AG04450 (cell line): ENCODE measurements at places on chromosomes 12 and 14. TPM values are rescaled to one million over a fixed set of nuclear protein-coding genes. Genes with fewer than 3 reads are reported as not detected.

DNA sequence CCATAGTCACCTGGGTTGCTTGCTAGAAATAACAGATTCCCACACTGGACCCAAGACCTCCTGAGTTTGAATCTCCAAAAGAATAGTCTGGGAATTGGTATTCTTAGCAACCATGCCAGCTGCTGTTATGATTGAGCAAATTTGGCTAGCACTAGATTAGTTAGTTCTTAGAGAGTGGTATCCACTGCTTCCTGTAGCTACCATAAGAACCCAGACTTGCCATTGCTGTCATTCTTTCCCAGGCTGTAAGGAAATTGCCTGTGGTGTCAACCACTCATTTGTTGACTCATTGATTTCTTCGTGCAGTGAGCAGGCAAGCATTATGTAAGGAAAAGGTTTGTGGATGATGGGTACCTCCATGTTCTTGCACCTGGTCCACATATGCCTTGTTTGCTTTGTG lies 201.8 kb upstream of the RGS6 start:
- no peak for DNase-seq

RBMS2 gene
- polyA plus RNA-seq, result 96.4 and 117 TPM in 2 replicates

- no peak for DNase-seq
Observed at GRCh38 chr12:128702371-128702770, 121.4 kb downstream of the SLC15A4 start.

DNA sequence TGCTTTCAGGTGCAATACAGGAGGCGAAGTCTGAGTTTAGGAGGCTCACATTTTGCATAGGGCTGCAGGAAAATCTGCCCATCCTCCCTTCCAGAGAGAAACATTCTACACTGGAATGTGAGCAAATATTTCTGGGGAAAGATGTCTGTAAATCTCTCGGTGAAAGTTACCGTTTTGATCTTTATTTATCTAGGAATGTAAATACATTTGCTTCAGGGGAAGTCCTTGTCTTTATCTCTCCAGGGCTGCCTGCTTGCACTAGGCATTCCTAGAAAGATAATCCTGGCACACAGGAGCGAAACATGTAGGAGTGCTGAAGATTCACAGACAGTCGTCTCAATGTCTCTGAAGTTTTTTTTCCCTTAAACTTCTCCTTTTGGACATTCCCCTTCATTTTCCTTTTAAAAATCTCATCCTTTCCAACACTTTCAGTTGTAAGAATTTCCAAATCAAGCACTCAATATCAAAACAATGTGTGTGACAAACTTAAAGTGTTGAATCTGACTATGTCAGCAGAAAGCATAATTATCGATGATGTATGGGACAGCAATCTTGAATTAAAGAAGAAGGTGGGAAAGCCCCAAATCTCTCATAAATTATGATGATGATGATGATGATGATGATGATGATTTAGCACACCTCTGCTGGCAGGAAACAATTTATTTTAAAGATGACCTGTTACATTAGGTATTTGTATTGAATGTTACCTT lies 113.4 kb upstream of the RESF1 start:
- no peak for DNase-seq

KRT86 gene
- 0.04 TPM in 1 of 2 replicates, not detected in the other for polyA plus RNA-seq

PHETA1 gene
- polyA plus RNA-seq, result 3.5 TPM in 2 replicates

GRCh38 chr14:66009089-66009488 lies 477.1 kb upstream of the CCDC196 start:
- no peak for DNase-seq

TAS2R50 gene
- 0.21 and 0.24 TPM in 2 replicates for polyA plus RNA-seq

DNA sequence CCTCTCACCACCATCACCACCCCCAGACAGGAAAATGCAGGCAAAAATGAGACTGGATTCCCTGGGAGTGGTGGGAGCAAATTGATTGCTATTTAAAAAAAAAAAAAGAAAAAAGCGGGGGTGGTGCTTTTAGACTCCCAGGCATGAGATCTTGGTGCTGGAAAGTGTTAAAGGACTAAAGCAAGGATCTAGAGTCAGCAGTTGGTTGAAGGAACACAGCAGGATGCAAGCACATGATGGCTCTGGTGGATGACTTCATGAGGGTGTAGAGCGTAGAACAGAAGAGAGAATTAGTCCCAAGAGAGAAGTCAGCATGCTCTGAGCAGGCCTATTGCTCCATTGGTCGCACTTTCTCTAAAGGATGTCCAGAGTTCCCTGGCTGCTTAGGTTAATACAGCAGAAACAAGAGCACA lies 183.8 kb upstream of the HMGA2 start:
- no peak for DNase-seq

DNA sequence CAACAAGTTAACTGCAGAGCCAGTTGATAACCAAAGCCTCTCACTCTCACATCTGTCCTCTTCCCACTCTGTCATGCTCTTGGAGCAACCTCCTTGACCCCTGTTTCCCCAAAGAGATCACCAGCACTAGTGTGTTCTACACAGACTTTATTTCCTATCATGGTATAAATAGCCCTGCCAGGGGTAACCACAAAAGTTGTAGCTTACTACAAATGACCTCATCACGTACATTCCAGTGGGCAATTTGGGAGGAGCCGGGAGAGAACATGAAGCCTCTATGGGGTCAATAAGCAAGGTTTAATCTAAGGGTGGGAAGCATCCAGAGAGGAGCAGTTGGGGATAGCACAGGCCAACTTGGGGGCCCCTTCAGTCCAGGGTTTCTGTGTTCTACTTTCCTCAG lies 186.5 kb downstream of the KCNA5 start:
- peak; percentile 51 for DNase-seq

PKP2 gene
- 0.02 TPM in 1 of 2 replicates, not detected in the other for polyA plus RNA-seq

DNA sequence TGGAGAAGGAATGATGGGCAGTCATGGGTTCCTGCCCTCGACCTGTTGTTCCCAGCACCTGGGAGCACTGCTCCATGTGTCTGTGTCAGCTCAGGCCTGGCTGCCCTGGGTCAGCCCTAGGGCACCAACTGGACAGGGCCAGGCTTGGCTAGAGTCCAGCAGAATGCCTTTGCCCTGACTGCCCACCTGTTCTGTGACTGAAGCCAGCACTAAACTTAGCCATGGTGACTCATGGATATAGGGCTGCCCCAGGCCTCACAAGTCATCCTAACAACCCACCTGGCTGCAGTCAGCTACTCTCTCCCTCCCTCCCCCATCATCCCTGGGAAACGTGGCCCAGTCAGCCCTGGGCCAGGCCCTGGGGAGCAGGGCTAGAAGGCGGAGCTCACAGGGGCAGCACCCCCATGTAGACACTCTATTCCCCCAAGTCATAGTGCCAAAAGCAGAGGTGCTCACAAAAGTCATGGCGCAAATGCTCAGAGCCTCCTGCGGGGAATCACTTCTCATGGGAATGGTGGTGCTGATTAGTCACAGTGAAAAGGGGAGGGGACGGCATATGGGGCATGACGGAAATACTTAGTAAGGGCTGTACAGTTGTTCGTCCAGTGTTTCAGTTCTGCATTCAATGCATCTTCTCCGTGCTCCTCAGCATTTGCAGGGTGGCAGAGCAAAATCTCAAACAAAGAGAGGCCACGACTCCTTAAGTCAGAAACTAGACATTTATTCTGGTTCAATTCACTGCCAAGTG lies 52.0 kb upstream of the NTF3 start:
- no peak for DNase-seq

RNASE7 gene
- polyA plus RNA-seq, result not detected in 2 replicates

RFX4 gene
- not detected in 2 replicates for polyA plus RNA-seq

- no peak for DNase-seq
Observed at GRCh38 chr12:92111256-92111655, 34.4 kb downstream of the BTG1 start.

HOXC11 gene
- polyA plus RNA-seq, result not detected in 2 replicates

CCDC60 gene
- not detected in 2 replicates for polyA plus RNA-seq

GRCh38 chr14:104203071-104203425 lies 64.7 kb downstream of the KIF26A start:
- DNase-seq, result no peak

DNA sequence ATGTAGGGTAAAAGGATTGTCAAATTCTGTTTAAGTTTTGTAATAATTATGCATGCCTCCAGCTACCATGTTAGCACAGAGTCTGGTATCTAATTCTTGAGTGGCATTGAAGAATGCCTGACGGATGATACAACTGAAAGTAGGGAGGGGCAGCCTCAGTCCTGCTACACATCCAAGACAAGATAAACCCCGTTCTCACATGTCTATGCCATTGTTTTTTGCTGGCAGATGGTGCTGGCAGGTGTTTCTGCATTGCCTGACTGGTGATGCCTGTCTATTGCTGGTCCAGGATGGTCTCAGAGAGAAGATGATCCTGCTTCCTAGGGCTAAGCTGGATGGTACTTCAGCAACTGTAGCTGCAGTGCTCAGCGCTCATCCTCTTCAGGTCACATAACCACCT lies 245.8 kb upstream of the NAV3 start:
- no peak for DNase-seq

DNA sequence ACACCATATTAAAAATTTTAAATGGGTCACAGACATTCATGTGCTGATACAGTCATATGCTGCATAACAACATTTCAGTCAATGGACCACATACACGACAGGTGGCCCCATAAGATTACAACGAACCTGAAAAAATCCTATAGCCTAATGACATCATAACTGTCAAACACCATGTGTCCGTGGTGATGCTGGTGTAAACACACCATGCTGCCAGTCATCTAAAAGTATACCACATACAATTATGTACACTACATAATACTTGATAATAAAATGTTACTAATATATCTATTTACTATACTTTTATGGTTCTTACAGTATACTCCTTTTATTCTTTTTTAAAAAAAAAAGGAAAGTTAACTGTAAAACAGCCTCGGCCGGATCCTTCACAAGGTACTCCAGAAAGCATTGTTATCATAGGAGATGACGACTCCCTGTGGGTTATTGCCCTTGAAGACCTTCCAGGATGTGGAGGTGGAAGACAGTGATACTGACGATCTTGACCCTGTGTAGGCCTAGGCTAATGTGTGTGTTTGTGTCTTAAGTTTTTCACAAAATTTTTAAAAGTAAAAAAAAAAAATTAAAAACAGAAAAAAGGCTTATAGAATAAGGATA lies 5.0 kb upstream of the TDG start:
- no peak for DNase-seq

- DNase-seq, result no peak
Observed at GRCh38 chr12:12676605-12677004, 19.4 kb downstream of the GPR19 start.

DNA sequence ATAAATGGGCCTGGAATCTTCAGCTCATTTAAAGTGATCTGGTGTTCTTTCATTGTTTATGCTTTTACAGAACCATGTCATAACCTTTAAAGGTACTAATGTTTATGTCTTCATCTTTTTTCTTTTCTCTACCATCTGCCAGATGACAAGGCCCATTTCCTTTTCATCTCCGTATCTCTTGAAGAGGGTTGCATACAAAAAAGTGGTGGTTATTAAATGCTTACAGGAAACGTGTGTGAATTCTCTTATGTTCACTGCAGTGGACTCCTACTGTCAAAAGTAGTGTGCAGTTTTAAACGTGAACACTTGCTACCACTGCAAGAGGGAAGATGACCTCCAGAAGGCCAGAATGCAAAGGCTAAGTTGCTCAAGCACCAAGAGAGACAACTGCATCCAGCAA lies 91.4 kb downstream of the TTC7B start:
- DNase-seq, result no peak
